ENCODE measurements at places on chromosomes 16 and 17.

DNA sequence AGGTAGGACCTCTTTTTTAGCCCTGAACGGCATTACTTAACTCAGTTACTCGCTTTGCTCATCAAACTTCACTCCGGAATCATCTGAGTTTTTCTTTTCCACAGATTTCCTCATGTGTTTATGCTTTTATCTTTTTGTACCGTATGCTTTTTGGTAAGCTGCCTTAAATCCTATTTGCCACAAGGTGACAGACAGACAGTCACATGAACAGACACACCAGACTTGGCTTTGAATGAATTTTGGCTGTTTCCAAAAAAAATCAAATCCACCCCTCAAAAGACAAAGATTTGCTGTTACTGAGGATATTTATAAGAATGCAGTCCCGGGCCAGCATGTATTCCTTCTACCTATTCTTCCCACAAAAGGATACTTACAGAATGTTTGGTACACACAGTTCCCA, 10.9 kb downstream of the GAS7 start:
- DNase-seq = no peak

DNA sequence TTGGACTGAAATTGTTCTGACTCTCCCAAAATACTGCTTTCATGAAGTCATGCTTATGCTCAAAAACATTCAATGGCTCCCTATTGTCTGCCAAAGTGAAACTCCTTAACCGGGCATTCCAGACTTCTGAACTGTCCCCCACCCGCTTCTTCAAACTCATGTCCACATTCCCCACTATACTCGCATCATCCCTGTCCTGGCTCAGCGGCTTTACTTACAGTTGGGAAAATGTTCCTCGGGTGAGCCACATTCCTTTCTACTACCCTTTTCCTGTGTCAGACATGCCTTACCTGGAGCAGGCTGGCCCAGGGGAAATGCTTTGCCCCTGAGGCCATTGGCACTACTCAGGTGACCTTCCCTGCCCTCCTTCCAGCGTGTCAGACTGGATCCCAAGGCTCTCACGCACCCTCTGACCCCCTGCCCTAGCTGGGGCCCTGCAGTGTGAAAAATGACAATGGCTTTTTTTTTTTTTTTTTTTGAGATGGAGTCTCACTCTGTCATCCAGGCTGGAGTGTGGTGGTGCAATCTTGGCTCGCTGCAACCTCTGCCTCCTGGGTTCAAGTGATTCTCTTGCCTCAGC, 5.3 kb downstream of the CYGB start:
- no peak for DNase-seq

- DNase-seq = no peak
Measured at GRCh38 chr16:25097276-25097975, 14.1 kb upstream of the LCMT1 start.

GRCh38 chr16:68389006-68389405, 59.3 kb downstream of the SMPD3 start:
- DNase-seq = no peak

- no peak for DNase-seq
Measured at GRCh38 chr17:49903523-49903922, 55.7 kb upstream of the TAC4 start.

DNA sequence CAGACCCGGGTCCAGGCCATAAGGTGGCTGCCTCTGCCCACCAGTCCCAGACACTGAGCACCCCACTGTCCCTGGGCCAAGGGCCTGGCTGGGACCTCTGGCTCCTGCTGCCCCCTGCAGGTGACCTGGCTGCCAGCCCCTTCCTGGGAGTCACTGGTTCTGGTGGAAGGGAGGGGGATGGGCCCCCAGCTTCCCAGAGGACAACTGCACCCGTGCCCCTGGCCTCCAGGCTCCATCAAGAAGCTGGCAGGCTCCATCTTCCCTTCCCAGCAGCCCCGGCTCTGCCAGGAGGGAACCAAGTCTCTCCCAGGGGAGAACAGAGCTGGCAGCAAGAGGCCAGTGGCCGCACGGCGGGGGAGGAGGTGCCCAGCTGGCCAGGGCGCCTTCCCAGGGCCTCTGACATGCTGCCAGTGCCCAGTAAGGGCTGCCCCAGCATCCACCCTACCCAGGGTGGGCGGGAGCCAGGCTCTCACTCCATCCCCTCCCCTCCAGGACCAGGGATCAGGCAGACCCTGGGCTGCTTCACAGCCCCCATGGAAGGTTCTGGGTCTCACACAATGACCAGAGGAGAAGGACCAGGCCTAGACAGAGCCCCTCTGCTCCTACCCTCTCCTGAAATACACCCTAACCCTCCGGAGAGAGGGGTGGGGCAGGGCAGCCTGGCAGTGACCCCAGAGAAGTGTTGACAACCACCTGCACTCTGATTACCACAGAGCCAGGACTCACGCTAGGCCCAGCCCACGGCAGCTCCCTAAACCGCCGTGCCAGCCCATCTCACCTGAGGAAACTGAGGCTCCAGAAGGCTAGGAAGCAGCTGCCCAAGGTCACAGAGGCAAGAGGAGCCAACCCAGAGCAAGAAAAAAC, 3.6 kb downstream of the CLUH start:
- DNase-seq = no peak

DNA sequence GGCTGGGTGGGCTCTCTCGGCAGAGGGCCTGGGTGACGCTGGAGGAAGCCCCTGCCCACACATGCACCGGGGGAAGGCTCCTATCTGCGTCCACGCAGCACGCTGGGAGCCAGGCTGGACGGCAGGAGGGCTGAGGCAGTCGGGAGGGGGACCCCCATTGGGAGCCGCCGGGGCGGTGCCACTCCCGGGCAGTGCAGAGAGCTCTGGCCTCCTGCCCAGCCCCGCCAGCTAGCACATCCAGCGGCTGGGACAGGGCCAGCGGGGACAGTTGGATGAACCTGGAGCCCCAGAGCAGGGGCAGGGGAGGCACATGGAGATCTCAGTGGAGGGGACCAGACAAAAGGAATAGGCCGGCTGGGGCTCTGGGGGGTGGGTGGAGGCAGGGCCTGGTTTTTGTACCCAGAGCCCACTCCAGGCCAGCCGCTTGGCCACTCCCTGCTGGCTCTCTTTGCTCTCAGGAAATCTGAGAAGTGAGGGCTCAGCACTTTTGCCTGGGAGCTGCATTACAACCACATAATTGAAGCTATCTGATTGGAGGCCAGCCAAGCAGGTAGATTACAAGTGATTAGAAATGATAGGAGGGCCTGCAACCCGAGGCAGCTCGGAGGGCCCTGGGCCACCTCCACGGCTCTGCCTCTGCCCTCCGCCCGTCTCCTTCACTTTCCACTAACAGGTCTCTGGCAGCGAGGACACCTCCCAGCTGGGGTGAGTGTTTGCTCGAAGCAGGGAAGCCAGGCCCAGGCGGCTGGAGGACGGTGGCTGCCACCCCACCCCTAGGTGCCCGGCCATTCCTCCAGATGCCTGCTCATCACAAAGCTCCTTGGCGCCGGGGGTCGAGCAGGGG, 40.1 kb downstream of the ENGASE start:
- no peak for DNase-seq

- no peak for DNase-seq
Measured at GRCh38 chr17:34990921-34991365, 10.6 kb downstream of the LIG3 start.

DNA sequence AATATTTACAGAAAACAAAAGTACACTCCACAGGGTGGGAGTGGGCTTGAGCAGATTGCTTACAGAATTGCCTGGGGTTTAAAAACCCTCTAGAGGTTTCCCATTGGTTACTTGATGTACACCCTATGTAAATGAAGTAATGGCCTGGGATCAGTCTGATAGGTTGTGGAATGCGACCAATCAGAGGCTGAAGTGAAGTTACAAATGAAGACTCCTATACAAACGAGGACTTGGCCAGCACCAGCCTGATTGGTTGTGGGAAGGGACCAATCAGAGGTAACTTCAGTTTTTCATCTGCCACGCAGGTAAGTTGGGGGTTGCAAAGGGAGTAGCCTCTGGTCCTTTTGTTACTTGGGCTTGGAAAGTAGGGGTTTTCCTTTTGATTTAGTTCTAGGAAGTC, 8.8 kb downstream of the EEF2K start:
- DNase-seq = no peak

GRCh38 chr16:17998996-17999395, 337.5 kb downstream of the NPIPA8 start:
- DNase-seq = peak; percentile 1

DNA sequence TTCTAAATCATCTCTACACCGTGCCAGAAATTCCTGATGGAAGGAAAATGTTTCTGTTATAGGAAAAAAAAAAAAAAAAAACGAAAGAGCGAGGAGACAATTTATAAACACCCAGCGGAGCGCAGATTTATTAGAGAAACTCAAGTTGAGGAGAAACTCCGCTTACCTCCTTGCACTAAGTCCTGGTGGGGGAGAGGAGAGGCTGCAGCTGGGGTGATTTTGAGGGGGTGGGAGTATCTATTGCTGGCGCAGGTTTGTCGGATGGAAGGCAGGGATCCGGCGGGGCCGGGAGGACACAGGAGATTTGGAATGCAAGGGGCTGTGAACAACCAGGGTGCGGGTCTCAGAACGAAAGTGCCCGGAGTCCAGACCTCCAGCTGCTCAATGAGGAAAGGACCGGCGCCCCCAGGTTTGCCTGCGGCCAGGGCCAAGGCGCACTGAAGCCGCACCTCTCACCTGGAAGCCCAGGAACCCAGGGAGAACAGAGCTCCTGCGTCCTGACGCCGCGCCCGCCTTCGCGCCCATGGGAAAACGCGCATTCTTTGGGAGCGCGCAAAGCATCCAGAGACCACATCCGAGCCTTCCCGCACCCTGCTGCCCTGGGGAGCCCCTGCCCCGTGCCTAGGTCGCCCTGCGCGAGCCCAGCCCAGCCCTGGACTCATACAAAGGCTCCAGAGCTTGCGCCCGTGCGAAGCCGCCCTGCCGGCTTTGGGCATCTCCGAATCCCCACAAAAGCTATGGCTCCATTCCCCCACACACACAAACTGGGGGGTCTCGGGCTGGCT, 2.6 kb upstream of the HOXB8 start:
- DNase-seq = peak; percentile 20

DNA sequence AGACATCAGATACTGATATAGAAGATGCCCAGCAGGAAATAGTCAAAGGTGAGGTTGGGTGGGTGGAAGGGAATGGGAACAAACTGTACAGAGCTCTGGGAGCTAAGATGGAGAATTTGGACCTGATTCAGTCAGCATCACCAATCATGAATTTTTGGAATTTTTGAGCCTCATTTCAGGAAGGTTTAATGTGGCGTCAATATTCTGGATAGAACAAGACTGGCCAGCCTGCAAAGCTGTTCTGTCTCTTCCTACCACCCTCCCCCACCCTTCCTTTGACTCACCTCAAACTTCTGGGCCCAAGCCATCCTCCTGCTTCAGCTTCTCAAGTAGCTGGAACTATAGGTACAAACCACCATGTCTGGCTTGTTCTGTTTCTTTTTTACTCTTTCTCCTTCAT, 32.6 kb downstream of the CTCF start:
- DNase-seq = peak; percentile 10

GRCh38 chr16:86077243-86077940, 178.4 kb downstream of the IRF8 start:
- DNase-seq = no peak

- no peak for DNase-seq
Measured at GRCh38 chr17:9974448-9975381, 69.6 kb upstream of the RCVRN start.

DNA sequence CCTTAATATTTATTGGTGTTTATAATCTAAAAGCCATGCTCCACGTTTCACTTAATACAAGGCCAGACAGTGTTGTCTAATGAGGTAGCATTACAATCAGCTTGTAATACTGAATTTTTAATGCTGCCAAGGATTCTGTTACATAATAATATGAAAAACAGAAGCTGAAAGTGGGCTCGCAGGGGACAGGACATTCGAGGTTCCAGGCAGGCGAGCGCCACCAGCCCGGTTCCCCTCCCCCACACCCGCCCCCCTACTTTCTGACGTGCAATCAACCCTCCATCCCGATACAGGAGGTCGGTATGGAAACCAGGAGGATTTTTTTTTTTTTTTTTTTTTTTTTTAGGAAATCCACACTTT, 6.2 kb upstream of the ZFHX3 start:
- no peak for DNase-seq

All from stimulated activated CD4-positive, alpha-beta T cell treated with anti-CD3 and anti-CD28 coated beads, Interleukin-15, amount 100 ng/mL, for 24 hours (primary cell).